Inflammatory macrophage (primary cell): ENCODE measurements at places on chromosomes 1 and 21.

- DNase-seq, result peak; percentile 86
These were observed 37.3 kb upstream of the TMEM222 start for GRCh38 chr1:27284425-27285273.

DNA sequence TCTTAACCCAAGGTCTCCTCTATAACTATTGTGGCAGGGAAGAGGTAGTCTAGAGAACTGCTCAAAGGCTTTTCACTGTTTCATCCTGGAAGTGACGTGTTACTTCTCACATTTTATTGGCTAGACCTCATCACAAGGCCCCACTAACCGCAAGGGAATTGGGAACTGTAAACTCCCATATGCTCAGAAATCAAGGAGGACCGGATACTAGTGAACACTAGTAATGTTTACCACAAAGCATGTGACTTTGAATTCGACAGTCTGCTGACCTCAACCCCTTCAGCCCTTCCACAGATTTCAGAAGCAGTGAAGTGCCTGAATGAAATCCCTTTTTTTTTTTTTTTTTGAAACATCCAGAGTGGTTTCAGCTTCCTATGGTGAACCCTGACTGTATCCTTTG lies 3.4 kb upstream of the EEIG2 start:
- DNase-seq, result peak; percentile 90

- no peak for DNase-seq
These were observed 6.3 kb downstream of the PARP1 start for GRCh38 chr1:226401355-226402303.

DNA sequence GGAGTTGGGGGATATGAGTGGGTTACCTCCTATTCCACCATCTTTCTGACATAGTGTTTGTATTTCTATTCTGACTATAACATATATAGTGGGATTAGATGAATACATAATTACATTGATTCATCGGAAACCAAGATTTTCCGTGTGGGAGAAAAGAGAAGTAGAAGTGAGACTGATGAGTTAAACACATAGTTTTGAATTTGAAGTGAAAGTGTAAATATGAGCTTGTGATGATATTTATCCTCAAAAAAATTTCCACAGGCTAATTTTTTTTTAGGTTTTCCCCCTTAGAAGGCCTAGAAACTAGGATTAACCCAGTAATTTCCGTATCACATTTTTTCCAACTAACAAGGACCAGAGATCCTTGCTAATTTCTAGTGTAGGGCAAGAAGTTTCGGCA lies 6.9 kb downstream of the CD1B start:
- no peak for DNase-seq

DNA sequence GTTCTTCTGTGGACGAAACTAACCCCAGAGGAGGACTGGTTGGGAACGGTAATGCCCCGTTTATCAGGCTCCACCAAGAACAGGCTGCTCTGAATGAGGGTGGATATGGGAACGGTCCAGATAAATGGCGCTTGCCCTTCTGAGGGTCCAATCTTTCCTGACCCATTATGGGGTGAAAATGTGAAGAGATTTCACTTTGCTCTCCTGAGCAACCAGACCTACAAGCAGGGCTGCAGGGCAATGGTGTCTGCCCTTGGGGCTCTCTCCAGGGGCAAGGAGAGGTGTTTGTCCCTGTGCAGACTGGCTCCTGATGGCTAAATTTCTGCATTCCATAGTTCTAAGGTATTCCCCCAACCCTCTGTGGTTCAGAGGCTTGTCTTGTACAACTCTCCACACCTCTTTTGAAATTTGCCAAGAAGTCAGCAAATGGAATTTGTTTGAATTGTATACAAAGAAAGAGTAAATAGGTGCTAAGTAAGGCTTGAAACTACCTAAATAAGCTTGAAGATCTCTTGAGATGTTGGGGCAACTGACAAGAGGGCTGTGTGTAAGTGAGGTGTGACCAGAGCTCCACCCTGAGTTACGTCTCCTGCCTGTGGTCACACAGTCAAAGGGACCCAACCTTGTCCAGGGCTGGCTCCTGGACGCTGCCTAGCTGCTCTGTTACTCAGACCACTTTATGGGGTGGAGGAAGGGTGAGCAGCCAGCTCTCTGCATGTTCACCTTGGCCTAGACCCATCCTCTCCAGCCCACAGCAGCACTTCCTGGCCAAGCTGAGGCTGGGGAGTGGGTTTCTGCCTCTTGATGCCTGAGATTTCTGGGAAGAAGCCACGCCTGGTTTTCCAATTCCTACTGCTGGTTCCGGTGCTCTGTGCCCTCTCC lies 24.8 kb downstream of the SLC2A1 start:
- DNase-seq, result no peak

DNA sequence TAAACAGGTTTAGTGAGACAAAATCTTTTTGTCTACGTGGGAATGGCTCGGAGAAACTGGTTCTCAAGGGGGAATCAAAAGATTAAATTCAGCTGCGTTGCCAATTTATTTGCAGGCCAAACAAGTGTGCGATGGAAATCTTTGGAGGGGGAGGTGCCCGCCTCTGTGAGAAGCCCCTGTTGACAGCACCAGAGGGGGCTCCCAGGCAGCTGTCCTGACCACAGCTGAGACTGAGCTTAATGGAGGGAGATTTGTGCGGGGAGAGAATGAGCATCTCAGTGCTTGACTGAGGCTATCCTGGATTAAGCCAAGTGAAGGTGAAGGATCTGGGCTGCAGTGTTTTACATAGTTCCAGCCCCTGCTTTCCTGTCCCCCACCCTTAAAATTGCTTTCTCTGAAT lies 169.7 kb downstream of the ATG4C start:
- no peak for DNase-seq

DNA sequence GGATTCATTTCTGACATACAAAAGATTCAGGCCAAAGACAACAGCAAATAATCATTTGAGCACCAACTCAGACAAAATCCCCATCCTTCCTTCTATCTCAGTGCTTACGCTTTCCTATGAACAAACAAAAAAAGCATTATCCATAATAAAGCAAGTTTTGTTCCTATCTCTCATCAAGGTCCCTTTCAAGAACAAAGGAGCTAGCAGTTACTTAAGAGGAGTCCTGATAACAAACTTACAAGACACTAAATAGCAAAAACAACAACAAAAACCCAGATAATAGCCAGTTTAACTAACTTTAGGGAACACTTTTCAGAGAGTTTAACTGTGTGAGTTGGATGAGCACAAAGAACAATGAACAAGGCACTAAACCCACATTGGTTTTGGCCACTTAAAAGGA lies 10.5 kb downstream of the EVI5 start:
- no peak for DNase-seq

DNA sequence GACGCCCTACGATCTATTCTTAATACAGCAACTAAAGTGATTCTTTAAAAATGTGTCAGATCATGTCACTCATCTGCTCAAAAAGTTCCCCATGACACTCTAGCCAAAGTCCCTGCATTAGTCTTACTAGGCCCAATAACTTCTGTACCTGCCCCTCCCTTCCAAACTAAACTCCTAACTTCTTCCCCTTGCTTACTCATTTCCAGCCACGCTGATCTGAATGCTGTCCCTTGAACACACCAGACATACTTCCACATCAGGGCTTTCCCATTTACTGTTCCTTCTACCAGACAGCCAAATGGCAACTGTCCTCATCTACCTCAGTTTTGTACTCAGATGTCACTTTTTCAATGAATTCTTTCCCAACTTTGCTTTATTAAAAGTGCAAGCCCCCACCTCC lies 1.2 kb downstream of the PPT1 start:
- peak; percentile 55 for DNase-seq

DNA sequence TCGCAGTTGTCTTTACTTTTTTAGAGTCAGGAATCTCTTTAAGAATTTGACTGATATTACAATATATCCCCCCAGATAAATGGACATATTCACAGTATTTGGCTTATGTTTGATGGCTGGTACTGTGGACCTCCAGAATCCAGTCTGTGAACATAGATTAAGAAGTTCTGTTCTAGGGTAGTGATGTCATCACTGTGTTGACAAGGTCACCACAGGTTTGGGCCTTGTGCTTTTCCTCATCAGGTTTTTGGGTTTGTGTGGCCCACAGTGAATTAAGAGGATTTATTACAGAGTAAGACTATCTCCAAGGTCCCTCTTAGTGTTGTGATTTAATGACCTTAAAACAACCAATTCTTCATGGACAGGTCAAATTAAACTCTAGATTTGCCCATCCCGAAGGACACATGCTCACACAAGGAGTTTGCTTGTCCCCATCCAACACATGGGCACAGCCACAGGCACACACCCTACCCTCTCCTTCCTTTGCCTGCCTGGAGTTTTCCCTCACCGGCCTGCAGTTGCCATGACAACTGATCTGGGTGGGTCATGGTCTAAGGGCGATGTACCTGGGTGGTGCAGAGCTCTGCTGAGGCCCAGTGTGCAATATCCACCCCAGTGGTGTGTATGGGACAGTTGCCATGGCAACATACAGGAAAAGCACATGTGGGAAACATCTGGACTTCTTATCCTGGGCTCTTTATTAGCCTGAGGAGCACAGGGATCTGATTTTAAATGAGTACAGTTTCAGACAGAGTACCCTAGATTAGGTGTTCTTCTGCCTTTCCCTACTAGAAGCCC lies 98.6 kb downstream of the NAV1 start:
- DNase-seq, result no peak

GRCh38 chr1:212951126-212951946 lies 995 bp downstream of the VASH2 start:
- DNase-seq, result no peak

DNA sequence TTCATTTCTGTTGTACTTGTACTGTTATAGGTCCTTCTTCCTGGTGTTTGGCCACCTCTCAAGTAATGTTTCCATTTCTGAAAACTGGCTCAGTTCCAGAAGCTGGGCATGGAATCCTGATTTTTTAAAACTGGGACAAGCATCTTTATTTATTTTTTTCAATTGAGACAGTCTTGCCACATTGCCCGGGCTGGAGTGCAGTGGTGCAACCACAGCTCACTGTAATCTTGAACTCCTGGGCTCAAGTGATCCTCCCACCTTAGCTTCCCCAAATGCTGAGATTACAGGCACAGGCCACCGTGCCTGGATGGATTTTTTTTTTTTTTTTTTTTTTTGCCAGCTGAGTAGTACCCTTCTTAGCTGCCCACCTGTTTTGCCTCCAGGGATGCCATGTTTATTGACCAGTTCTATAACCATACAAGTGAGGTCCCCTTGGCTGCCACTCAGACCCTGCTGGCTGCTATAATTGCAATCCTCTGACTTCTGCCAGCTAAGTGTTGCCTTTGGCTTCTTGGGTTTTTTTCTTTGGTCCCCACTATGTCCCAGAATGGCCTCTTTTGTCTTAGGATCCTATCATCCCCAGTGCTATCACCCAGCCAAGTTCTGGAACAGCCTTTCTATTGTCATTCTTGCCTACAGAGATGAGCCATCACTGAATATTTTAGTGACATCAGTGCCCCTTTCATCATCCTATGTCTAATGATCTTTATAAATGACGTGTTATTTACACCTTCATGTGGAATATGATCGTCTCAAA lies 3.9 kb upstream of the DIP2A start:
- DNase-seq, result peak; percentile 42

- DNase-seq, result no peak
These were observed 68.4 kb downstream of the EPHB2 start for GRCh38 chr1:22778862-22779520.

DNA sequence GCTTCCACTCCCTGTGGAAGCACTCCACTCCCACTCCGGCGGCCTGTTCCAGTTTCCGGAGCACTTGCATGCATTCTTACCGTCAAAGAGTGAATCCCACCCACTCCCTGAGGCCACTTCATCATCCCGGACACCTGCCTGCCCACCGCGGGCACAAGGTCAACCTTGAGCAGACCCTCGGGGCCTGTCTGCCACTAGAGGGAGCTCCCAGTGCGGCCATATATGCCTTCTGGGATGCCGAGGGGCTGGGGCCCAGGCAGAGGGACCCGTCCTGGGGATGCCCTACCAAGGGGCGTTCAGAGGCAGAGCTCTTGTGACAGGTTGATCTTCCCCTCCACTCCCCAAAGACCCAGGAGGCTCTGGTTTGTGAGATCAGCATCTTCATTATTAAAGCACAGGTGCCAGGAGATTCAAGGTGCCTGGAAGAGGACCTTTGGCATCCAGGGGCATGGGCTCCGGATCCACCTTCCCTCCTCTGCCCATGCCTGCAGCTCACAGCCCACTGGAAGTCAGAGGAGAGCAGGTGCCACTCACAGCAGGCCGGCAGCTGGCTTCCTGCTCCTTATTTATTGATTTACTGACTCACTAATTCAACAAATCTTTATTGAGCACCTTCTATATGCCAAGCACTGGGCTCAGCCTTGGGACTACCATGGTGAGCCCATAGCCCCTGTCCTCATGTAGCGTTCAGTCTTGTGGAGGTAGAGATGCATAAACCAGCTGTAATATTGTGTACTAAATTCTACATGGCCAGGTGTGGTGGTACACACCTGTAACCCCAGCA lies 47.3 kb downstream of the UBIAD1 start:
- DNase-seq, result peak; percentile 7

DNA sequence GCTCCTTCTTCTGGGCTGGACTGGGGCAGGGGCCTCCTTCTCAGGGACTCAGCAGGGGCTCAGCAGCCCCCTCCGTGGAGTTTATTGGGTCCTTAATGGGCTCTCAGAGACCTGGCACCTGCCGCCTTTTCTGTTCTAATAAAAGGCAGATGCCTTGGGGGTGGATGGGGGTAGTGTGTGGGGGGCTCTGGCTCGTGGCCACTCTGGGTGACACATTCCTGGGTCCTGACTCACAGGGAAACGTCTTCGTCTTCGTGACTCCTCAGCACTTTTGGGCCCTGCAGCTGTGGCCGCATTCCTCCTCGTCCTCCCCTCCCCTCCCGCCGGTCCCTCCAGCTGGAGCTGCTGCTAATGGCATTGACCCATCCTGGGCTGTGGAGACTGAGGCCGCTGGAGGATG lies 107.8 kb upstream of the WNT4 start:
- no peak for DNase-seq

DNA sequence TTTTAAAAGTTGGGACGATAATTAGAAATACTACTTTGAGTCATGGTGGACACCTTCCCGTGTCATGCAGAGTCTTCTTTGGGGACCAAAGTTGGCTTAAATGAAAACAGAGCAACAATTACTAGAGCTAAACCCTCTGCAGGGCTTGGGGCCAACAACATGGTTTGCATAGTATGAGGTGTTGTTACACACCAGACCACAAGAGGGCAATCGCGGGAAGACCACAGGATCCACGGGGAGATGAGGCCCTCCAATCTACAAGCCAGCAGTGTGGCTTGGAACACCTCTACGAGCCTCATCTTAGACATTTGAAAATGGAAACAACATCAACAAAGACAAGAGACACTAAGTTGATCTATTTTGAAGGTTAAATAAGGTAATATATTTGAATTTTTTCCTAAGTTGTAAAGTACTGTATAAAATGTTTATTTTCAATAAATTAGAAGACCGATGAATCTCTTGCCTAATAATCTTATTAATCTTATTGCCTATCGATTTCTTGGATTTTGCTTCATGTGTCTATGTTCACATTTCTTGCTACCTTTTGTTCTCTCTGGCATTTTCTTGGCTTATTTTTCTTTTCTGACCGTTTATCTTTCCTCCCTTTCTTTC lies 8.2 kb upstream of the SMCP start:
- peak; percentile 66 for DNase-seq
